ENCODE measurements at places on chromosomes 4 and X. TPM values are rescaled to one million over a fixed set of nuclear protein-coding genes. Genes with fewer than 3 reads are reported as not detected.

Gene EGF
- total RNA-seq: not detected

Gene RRH
- total RNA-seq: not detected

Gene NPNT
- not detected for total RNA-seq

Gene EMCN
- not detected for total RNA-seq

Gene TBX22
- total RNA-seq: not detected

Gene ZNF157
- 2.0 TPM for total RNA-seq

Gene KIT
- 1.2 TPM for total RNA-seq

Gene HGFAC
- total RNA-seq: not detected

Gene TAB3
- 21.6 TPM for total RNA-seq

Gene FBXL5
- total RNA-seq: 57.4 TPM

Gene GUCY1A1
- total RNA-seq: not detected

Gene SPATA18
- total RNA-seq: not detected

Gene RADX
- 12.1 TPM for total RNA-seq

Gene DTHD1
- total RNA-seq: 0.10 TPM

Gene XKRX
- total RNA-seq: 1.4 TPM

Gene SLAIN2
- 64.4 TPM for total RNA-seq

Gene RIBC1
- total RNA-seq: 1.4 TPM

Gene C4orf51
- total RNA-seq: not detected

Gene TMSB15B
- total RNA-seq: 5.5 TPM

Gene TBC1D8B
- 0.99 TPM for total RNA-seq

Gene CT47B1
- not detected for total RNA-seq

Gene HSFX2
- total RNA-seq: not detected

Gene FRYL
- total RNA-seq: 126 TPM

Gene IL13RA2
- total RNA-seq: not detected

Gene PAGE5
- total RNA-seq: not detected

Gene PABPC4L
- total RNA-seq: not detected

Gene DUSP21
- not detected for total RNA-seq

Gene TDO2
- total RNA-seq: not detected

Gene ABCG2
- total RNA-seq: 0.67 TPM

Measured in naive thymus-derived CD4-positive, alpha-beta T cell (primary cell).